RWPE1 (cell line): ENCODE measurements at places on chromosomes 7 and 10.
A peak's percentile ranks its signal among the peaks of the same experiment; 100 is the strongest.

DNA sequence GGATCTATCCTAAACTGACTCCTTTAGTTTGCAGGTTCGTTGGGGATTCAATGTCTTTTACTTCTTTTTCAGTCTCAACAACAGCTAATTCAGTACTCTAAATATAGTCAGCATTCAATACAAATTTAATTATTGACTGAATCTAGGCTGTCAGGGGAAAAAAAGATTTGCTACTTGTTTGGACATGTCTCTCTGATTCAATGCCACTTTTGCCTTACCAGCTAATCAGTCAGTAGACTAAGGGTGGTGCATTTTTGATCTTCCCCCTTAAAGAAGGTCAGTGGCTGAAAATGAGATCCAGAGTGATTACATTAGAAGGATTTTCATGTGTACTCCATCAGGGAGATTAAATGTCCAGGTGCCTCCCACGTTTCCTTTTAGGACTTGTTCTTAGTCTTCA is 145.1 kb downstream of the C1GALT1 start:
- peak; percentile 43 for DNase-seq

DNA sequence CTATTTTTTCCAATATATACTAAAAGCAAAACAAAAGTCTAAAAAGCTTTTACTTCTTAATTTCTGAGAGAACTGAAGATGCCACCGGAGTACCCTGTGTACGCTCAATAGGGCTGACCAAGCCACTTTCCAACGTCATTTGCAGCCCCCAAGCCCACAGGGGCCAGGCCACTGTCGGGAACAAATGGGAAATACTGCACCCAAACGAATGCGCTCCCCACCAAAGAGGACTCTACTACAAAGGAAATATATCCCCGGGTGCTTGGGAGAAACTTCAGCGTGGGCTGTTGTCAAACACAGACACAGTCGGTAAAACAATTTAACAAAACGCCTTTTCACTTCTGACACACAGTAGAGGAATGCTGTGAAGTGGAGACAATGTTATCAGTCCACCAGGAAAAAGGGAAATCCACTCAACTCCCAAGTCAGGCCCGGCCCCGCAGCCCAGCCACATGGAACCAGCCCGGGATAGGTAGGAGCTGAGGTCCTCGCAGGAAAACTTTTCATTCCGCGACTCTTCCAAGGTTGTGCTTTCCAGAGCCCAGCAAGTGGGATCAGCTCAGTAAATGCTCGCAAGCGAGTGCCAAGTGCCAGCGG is 1.4 kb downstream of the PARD3 start:
- DNase-seq, result peak; percentile 56

DNA sequence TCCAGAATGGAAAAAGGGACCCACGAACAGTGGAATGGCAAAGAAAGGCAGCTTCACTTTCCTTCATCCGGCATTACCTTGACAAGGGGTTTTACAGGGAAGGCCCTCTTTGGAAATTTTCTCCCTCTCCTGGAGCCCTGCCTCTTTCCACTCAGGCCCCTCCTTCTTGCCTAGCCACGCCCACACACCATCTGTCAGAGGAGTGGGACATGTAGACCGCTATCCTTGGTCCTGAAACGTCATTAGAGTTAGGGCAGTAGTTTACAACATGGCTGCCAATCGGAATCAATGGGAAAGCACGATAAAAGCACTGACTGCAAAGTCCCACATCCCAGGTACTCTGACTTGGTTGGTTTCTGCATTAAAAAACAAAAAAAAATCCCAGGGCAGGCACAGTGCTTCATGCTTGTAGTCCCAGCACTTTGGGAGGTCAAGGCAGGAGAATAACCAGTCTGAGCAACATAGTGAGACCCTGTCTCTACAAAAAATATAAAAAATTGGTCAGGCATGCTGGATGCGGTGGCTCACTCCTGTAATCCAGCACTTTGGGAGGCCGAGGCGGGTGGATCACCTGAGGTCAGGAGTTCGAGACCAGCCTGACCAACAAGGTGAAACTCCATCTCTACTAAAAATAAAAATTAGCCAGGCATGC is 96.4 kb downstream of the MARCHF5 start:
- peak; percentile 69 for DNase-seq

DNA sequence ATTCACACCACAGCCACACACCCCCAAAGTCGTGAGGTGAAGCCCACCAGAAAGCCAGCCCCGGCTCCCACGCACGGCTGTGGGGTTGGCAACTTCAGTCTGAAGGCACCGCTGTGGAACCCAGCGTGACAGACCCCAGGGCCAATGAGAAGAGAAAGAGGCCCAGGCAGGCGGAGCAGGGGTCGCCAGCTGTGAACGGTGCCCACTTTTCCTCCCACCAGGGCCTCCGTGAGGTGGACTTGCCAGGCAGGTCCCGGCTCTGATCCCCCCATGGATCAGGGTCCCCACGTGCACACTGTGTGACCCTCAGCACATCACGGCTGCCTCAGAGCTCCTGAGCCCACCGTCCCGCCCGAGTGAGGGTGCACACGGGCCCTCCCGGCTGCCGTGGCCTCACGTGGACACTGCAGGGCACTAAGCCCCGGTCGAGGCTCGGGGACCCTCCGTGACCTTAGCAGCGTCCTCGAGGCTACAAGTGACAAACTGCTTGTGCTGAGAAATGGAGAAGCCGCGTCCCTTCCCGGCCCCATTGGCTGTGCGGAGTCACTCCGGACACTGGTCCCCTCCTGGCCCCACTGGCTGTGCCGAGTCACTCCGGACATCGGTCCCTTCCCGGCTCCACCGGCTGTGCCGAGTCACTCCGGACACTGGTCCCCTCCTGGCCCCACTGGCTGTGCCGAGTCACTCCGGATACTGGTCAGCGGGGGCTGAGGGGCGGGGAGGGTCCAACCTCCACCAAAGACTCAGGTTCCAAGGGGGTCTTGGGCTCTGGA is 72.4 kb upstream of the PDGFA start:
- no peak for DNase-seq

DNA sequence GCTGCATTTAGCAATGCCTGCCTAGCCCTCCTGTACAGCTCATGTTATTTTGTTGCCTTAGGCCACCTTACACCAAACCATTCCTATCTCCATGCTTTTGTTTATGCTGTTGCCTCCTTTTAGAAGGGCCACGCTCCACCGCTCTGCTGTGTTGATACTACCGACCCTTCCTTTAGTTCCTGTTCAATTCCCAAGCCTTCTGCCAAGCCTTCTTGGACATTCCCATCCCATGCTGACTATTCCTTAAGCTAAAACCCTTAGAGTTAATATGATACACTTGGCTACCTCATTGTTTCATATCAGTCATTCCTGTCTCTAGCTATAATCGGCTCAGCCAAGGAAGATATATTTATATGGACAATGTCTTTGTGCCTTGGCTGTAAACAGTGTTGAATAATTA is 705.5 kb downstream of the LRMDA start:
- DNase-seq, result no peak

GRCh38 chr10:77531441-77532001 is 106.1 kb downstream of the KCNMA1 start:
- DNase-seq, result peak; percentile 74

- no peak for DNase-seq
Measured at GRCh38 chr10:107485019-107485418, 320.5 kb upstream of the SORCS1 start.

DNA sequence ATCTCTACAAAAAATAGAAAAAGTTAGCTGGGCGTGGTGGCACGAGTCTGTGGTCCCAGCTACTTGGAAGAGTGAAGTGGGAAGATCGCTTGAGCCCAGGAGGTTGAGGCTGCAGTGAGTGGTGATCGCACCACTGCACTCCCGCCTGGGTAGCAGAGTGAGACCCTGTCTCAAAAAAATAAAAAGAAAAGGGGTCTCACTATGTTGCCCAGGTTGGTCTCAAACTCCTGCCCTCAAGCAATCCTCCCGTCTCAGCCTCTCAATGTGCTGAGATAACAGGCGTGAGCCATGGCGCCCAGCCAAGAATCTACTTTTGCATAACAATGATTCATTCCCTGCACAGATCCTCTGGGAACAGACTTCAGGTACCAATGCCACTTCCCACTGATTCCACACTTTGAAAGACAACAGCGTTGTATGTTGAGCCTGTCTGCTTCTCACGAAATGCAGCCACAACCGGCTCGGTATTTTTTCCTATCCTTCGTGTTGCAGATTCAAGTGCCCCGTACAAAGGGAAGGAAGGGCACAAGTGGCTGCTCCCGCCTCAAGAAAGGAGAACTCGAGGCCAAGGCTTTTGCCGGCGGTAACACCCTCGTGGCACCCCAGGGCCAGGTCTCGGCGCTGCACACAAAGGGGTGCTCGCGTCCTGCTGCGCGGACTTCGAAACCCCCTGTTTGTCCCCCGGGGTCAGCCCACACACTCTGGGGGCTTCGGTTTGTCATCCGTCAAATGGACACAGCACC is 745 bp downstream of the DAGLB start:
- peak; percentile 80 for DNase-seq

- DNase-seq, result no peak
Measured at GRCh38 chr7:71140264-71140663, 8.3 kb downstream of the GALNT17 start.

GRCh38 chr7:46179061-46179610 is 258.1 kb upstream of the IGFBP3 start:
- DNase-seq, result no peak

GRCh38 chr7:87599336-87599735 is 1.3 kb downstream of the ABCB1 start:
- DNase-seq, result no peak

DNA sequence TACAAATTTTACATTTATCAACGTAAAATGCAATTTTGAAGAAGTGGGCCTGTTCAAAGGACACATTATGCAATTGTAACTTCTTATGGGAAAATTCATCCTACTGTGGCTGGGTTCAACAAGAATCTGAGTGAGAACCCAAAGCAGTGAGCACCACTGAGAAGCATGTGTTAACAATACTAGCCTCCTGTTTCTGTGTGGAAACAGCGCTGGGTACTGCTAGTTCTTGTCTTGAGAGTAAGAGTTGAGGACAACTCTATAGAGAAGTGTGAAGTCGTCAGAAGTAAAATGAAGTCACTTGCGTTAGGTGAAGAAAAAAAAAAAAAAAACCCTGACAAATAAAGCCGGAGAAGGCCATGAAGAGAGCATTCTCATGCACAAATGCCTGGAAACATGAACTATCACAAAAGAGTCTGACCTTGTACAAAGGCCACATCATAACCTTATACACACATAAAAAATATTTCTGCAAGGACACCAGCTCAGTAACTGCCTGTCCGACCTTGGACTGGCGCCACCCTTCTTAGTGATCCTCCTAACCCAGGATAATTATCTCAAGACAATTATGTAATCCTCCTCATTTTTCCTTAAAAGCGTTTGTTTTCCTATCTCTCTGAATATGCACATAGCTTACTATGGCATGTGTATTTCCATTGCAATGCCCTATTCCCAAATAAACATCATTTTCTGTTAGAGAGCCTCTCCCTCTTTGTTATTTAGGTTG is 554.9 kb downstream of the HTR7 start:
- no peak for DNase-seq

DNA sequence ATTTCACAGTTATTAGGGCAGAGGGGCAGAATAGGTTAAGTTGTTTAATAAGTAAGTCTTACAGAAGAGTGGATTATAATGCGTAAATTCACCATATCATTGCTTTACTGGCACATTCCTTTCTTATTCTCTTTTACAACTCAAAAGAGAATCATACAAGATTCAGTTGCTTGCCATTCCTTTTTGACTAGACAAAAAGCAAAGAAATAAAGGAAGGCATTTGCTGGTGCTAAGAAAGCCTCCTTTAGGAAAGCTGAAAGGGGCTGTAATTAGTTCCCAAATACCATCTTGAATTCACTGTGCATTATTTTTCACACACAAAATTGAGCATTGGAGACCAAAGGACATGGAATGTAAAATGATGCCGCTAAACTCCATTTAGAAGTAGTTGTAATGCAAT is 499.3 kb downstream of the NXPH1 start:
- no peak for DNase-seq

DNA sequence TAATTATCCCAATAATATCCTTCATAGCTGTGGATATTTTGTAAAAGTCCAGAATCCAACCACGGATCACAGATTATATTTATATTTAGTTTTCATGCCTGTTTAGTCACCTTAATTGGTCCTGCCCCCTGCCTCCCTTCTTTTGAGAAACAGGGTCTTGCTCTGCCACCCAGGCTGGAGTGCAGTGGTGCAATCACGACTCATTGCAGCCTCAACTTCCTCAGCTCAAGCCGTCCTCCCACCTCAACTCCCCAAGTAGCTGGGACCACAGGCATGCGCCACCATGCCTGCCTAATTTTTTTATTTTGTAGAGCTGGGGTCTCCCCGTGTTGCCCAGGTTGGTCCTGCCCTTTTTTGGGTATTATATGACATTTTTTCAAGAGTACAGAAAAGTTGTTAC is 129.4 kb downstream of the KAT6B start:
- no peak for DNase-seq

DNA sequence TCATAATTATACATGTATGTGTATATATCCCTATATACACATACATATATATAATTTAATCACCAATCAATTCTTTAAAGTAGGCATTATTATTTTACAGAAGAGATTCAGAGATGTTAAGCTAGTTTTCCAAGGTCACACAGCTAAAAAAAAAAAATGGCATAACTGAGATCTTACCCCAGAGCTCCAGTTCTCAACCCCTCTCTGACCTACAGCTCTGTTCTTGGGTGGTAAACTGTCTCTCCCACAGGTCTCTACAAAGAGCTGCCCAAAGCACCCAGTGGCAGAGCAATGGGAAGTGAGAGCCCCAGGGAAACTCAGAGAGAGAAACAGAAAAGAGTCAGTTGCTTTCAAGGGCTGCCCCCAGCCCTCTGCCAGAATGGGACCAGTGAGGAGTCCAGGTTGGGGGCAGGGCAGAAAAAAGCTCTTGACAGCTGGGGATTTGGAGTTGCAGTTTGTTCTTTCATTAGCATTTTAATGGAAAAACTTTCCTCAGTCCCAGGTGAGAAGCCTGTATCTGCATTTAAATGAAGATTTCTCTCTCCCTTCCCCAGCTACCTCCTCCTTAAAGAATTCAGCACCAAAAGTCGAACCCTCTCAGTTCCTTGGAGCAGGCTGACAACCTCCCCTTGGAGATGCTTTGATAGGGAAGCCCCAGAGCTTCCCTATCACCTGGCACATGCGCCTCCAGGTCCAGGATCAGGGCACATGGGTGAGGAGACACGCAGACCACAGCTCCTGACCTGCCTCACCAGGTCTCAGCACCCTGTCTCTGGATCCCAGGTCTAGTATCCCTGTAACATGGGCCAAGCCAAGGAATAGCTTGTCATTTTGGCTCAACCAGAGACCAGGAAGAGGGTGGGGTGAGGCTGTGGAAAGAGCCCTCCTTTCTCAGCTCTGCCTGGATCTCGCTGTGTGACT is 388.1 kb downstream of the PLXNA4 start:
- DNase-seq, result no peak

DNA sequence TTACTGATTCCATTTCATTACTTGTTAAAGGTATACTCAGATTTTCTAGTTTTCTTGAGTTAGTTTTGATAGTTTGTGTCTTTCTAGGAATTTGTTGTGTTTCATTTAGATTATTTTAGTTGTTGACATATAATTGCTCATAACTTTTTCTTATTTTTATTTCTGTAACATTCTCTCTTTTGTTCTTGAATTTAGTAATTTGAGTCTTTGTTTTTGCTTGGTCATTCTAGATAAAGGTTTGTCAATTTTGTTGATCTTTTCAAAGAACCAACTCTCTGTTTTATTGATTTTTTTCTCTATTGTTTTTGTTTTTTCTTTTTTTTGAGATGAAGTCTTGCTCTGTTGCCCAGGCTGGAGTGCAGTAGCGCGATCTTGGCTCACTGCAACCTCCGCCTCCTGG is 7.2 kb downstream of the EXOC6 start:
- no peak for DNase-seq
